Islet precursor cell (in vitro differentiated cells): ENCODE measurements at places on chromosomes 6 and 20.

- DNase-seq, result no peak
These were observed 558 bp downstream of the LINC00237 start for GRCh38 chr20:21105429-21106170.

GRCh38 chr6:142485256-142485655 lies 183.4 kb downstream of the ADGRG6 start:
- DNase-seq, result no peak

GRCh38 chr20:38770546-38770945 lies 22.3 kb downstream of the ACTR5 start:
- no peak for DNase-seq

- DNase-seq, result no peak
These were observed 99.0 kb upstream of the ZFP64 start for GRCh38 chr20:52290569-52290968.

- no peak for DNase-seq
These were observed 200.5 kb upstream of the MCHR2 start for GRCh38 chr6:100194535-100194934.

- DNase-seq, result peak; percentile 87
These were observed 323.8 kb upstream of the JARID2 start for GRCh38 chr6:14921878-14922671.

- DNase-seq, result no peak
These were observed 111.0 kb upstream of the TMEM170B start for GRCh38 chr6:11426571-11426970.

- no peak for DNase-seq
These were observed 13.0 kb upstream of the TBCC start for GRCh38 chr6:42758756-42759430.

- peak; percentile 57 for DNase-seq
These were observed 256.9 kb downstream of the CDH26 start for GRCh38 chr20:60214901-60215815.

GRCh38 chr20:52201395-52201794 lies 9.8 kb upstream of the ZFP64 start:
- no peak for DNase-seq

GRCh38 chr6:72084992-72085569 lies 198.7 kb downstream of the RIMS1 start:
- DNase-seq, result no peak

- no peak for DNase-seq
These were observed 179.2 kb downstream of the PREX1 start for GRCh38 chr20:48648482-48649051.

DNA sequence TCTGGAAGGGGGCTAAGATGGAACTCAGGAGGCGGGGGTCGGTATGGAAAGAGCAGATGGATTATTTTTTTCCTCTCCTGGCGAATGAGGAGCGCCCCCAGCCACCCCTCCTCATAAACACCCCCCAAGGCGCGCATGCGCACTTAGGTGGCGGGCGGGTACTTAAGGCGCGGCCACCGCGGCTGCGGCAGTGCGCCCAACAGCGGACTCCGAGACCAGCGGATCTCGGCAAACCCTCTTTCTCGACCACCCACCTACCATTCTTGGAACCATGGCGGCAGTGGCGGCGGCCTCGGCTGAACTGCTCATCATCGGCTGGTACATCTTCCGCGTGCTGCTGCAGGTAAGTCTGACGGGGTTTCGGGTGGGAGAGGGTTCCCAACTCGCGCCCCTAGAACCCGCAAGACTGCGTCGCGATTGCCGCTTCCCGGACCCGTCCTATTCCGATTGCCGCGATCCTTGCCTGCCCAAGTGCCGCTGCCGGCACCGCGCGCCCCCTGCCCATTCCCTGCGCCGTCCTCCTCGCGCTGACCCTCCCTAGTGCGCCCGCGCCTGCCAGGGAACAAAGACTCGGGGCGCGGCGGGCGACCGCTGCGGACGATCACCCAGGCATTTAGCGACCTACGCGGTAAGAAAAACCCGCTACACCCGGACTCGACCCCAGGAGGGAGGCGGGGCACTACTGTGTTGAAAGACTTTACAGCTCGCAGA lies at the start of gene NNAT:
NNAT (plus strand) TSS at position 190 of the 711 bp plus-strand sequence; CDS start at position 272, 82 bp downstream.
- no peak for DNase-seq

- no peak for DNase-seq
These were observed 214.1 kb upstream of the HS3ST5 start for GRCh38 chr6:114556846-114557488.

DNA sequence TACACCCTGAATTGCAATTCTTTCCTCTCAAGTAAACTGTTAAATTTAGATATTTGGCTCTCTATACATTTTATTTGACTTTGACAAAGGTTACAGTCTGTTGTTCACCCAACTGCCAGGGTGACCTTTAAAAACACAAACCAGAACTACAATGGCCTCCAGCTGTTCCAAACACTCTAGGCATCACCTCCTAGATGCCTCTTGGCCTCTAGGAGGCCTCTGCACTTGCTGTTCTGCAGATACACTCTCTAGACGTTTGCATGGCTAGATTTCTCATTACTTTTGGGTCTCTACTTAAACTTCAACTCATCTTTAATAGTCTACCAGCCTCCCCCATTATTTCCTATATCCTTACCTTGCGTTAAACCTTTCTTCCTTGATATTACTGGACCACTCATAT lies 102.8 kb upstream of the BEND3 start:
- DNase-seq, result no peak

GRCh38 chr20:17868151-17868550 lies 100.4 kb downstream of the SNX5 start:
- no peak for DNase-seq

DNA sequence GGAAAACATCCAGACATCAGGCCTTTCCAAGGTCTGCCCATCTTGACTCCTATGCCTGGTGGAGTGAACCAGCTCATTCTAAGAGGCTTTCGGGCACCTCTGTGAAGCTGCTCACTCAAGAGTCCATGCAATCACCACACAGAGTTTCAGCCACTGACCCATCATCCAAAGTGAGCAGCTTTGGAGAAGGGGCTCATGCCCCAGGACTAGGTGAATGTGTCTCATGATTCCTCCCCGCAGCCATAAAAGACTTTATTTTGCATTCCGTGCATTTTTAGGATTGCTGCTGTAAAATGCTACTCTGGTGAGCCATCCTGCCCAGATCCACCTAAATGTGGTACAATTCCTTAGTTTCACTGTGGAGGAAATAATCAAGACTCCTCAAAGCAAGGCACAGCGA lies 44.5 kb upstream of the EZR start:
- DNase-seq, result peak; percentile 93

DNA sequence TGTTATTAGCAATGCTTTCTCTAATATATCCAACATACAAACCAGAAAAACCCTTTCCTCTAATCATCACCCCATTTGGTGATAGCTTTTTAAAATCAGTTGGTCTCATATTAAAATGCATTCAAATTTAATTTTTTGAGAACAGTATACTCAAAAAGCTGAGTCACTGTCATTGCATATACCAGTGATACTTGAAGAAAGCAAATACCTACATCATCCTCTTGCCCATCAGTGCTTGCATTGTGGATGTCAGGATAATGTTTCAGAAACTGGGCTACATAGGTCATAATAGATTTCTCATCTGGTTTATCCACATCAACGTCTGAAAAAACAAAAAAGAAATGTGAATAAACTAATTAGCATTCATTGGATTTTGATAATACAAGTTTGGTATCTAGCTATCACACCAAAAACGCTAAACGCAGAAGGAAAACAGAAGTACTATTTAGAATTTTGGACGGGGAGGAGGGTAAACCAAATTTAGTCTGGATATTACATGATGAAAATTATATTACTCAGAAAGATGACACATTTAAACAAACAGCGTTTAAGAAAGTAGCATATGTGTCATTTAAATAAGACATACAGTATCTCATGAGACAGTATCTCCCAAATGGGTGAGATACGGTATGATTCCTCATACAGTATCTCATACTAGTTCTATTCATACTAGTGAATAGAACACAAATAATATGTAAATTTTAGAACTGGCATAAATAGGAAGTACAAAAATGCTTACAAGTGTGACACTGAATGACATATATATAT lies 134.6 kb downstream of the SYNE1 start:
- no peak for DNase-seq

DNA sequence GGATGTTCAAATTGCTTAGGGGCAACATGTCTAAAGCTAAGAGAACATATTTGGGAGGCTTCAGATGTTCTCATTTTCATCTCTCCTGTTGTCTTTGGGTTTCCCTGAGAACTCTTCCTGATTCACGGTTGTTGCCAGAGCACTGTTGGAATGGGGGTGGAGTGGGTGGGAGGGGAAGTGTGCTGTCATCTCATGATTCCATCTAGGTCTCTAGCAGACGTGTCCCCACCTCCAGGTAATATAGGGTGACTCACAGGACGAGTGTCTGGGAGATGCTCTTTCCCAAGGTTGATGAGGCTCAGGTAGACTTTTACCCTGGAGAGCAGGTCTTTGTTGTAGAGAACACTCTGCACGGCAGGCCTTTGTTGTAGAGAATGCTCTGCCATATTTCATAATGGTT lies 636.9 kb downstream of the QKI start:
- peak; percentile 86 for DNase-seq

DNA sequence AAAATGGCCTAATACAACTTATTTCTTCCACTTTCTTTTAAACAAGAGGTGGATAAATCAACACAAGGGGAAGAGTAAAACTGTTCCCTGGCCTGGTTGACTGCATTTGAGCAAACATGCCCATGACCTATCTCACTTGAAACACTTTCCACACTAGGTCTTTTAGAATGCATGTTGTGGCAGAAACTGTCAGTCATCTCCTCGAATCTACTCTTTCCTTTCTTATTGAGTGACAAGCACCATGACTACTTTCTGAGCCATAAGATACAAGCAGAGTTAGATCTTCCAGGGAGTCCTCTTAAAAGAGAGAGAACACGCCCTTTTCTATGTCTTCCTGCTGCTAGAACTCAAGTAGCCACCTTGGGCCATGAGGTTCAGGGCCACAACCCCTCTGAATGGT lies 66.5 kb downstream of the PTPRT start:
- no peak for DNase-seq

- DNase-seq, result no peak
These were observed 21.9 kb upstream of the CDH22 start for GRCh38 chr20:46330072-46330763.

GRCh38 chr20:44707018-44707579 lies 8.1 kb upstream of the CCN5 start:
- no peak for DNase-seq

DNA sequence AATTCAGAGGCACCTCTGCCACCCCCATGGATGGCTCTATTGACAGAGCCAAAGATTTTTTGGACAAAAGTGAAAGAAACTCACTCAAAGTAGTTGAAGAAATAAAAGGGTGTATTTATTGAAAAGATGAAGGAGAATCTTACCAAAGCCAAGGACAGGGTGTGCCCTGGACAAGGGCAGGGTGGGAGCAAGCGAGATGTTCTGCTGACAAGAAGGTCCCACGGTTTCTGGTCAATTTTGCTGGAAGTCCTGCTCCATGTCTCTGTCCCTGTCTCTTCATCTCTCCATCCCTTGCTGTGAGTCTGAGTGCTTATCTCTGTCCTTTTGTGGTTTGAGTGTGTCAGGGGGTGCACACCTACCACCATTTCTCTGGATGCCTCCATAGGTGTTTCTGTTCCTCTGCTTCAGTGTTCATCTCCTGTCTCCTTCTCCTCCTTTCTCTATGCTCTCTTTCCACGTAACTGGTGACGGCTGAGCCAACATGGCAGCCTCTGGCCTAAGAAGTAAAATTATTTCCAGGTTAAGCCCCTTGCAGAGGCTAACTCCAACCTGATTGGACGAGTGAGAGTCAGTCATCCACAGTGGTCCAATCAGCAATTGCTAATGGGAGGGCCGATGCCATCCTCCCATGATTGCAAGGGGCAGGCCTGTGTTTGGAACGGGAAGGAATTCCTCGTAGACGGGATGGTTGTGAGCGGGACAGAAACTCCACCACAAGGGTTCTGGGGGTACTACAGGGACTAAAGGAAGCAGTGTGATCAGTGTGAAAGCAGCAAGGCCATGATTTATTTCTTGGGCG lies 502.1 kb upstream of the CDH4 start:
- no peak for DNase-seq
